ENCODE measurements at places on chromosomes 1 and 21.

GRCh38 chr1:84301004-84301784 lies at the start of gene SAMD13:
TSS of gene SAMD13 (plus strand) at chr1:84301708. CDS start at chr1:84303235, 1,527 bp downstream.
- DNase-seq: peak; percentile 62

- no peak for DNase-seq
These were observed 30.3 kb upstream of the MUTYH start for GRCh38 chr1:45370575-45370974.

- peak; percentile 8 for DNase-seq
These were observed 10.5 kb upstream of the LELP1 start for GRCh38 chr1:153192697-153193096.

- DNase-seq: no peak
These were observed 9.6 kb upstream of the SPEN start for GRCh38 chr1:15837931-15838330.

DNA sequence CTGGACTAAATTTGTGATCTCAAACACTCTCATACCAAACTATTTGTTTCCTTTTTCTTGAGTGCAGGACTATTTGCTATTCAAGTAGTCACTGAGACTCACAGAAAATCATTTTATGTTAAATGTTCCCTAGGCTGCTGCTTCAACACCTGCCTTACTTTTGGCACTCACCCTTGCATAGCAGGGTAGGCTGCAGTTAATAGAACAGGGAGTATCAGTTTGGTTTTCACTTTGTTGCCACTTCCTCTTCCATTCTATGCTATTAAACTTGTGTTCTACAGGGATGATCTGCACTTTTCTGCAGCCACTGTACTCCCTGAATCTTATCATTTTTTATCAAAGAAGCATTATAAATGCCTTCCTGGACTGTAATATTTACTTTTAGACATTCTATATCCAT lies 148.7 kb upstream of the PRMT6 start:
- DNase-seq: no peak

DNA sequence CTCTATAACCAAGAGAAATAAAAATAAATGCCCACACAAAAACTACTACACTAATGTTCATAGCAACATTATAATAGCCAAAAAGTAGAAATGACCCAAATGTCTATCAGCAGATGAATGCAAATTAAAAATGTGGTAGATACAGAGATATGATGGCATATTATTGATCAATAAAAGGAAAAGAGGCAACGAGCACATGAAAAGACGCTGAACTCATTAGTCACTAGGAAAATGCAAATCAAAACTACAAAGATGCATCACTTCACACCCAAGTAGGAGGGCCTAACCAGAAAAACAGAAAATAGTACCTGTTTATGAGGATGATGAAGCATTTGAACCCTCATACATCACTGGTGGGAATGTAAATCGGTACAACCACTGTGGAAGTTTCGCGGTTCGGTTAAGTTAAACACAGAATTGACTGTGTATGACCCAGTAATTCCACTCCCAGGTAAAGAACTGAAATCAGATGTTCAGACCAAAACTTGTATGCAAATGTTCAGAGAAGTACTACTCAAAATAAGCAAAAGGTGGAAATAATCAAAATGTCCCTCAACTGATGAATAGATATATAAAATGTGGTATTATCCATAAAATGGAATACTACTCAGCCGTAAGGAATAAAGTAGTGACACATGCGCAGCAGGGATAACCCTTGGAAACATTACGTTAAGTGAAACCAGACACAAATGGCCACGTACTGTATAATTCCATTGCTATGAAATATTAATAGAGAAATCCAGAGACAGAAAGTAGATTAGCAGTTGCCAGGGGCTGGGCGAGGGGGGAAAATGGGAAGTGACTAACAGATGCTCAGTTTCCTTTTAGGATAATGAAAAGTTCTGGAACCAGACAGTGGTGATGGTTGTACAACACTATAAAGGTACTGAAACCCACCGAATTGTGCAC lies 3.1 kb downstream of the USP48 start:
- no peak for DNase-seq

GRCh38 chr1:157154940-157155514 lies 16.8 kb upstream of the ETV3 start:
- peak; percentile 74 for DNase-seq

- no peak for DNase-seq
These were observed 12.9 kb downstream of the ATP1B1 start for GRCh38 chr1:169119405-169119804.

GRCh38 chr1:193846876-193847604 lies 660.6 kb upstream of the B3GALT2 start:
- DNase-seq: no peak

DNA sequence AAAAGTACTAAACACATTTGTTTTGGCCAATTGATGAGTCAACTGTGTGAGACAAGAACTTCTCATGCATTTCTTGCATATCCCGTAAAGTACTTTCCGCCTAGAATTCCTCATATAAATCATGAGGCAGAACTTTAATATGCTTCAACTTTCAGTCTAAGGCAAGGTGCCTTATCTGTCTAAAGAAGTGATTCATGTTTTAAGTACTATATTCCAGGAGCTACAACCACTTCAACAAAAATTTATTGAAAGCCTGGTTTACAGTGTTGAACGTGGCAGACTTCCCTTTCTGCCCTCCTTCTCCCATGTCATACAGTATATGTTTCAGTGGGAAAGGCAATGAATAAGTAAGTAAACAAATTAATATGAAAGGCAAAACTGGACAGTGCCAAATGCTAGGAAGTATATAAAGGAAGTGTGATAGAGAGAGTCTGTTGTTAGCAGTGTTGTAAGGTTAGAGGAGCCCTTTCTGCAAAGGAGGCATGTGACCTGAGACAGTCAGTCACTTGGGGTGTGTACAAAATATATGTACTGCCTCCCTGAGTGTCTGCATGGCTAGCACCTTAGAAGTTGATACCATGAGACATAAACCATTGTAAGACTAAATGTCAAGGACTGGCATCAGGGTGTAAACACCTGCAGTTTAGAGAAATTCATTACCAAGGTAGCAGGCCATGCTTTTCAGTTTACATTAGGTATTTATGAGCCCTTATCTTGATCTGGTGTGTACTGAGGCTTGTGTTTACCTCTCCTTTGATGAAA lies 362.2 kb downstream of the SRGAP2C start:
- DNase-seq: no peak

DNA sequence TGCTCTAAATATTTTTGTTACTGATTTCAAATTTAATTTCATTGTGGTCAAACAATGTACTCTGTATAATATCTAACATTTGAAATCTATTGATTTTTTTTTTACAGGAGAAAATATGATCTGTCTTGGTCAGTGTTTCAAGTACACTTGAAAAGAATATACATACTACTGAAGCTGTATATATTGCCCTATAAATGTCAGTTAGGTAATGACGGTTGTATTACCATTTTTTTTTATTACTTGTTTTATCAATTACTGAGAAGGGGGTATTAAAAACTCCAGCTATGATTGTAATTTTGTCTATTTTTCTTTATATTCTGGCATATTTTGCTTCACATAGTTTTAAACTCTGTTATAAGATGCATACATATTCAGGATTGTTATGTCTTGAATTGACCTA lies 59.7 kb upstream of the CACHD1 start:
- no peak for DNase-seq

DNA sequence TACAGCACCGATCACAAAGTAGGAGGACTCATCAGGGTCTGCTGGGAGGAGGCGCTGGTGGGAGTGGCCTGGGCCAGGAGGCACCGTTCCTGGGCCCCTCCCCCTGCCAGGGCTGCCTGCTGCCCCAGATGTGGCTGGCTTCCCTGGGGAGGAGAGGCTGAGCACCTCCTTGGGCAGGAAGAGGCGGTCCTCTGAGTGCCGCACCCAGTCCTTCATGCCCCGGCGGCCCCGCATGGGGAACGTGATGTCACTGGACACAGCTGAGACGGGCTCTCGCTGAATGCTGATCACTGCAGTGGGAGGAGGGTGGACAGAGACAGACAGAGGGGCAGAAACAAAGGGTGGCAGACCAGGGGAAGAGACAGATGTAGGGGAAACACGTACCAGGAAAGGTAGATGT lies 24.8 kb downstream of the ADGRB2 start:
- no peak for DNase-seq

DNA sequence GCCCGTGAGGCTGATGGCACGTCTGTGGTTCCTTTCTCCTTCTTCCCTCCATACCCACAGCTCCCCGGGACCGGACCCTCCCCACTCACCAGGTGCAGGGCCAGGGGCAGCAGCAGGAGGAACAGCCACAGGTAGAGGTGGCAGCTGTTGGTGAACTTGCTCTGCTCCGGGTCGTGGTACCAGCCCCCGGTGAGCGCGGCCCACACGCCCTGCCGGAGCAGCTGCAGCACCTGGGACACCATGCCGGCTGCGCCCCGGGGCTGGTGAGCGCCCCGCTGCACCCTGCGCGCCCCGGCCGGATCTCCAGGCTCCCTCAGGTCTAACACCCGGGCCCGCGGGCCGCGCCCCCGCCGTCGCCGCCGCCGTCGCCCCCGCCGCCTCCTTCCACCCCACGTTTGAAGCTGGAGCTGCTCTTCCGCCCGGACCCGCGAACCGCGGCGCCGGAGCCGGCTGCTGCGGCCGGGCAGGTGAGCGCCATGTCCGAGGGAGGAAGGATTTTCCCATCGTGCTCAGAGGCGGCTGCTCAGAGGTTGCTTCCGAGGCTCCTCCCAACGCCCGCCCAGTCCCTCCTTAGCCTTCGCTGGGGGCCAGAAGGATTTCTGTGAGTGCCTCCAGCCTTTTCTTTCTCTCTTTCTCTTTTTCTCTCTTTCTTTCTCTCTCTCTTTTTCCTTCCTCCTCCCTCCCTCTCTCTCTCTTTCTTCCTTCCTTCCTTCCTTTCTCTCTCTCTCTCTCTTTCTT lies at the start of gene PCNX2:
Gene PCNX2 (minus strand): TSS at position 489 of the 738 bp plus-strand sequence. CDS start 247 bp downstream, at position 242.
- DNase-seq: no peak

DNA sequence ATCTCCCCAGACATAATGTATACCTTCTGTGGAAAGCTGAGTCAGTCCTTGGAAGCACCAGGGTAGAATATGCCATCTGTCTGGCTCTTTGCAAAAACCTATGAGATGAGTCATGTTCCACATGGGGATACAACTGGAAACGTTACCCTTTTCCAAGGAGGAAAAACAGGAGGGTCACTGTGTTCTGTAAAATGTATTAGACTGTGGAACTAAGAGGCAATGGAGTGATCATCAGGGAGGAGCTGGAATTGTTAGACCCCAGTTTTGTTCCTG lies 16.1 kb upstream of the PSMD4 start:
- DNase-seq: no peak

DNA sequence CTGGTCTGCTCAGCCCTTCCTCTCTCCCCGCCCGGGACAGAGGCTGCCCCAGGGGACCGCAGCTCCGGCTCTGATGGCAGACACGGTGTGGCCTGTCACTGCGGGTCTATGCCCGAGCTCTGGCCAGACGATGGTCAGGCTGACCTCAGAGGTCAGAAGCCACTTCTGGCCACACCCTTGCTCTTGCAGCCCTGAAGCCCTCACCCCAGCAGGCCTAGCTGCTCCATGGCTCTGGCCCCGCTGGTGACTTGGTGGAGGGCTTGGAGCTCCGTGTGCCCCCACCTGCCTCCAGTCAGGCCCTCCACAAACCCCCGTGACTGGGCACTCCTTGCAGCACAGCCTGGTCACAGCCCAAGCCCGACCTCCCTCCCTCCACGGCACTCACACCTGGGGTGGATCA lies 47.6 kb downstream of the PRDM16 start:
- no peak for DNase-seq

DNA sequence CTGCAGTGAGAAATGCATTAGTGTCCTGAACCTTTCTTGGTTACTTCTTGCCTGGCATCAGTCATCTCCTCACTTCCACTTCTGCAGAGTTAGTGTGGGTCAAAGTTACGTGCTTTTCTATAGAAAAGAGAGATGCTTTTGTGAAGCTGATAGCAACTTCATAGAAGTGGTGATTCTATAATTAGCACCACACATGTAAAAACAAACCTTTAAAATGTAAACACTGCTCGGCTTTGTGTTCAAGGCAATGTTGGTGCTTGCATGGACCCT lies 57.3 kb downstream of the MRPS6 start:
- no peak for DNase-seq

- no peak for DNase-seq
These were observed 10.3 kb downstream of the DMRTA2 start for GRCh38 chr1:50412813-50413476.

DNA sequence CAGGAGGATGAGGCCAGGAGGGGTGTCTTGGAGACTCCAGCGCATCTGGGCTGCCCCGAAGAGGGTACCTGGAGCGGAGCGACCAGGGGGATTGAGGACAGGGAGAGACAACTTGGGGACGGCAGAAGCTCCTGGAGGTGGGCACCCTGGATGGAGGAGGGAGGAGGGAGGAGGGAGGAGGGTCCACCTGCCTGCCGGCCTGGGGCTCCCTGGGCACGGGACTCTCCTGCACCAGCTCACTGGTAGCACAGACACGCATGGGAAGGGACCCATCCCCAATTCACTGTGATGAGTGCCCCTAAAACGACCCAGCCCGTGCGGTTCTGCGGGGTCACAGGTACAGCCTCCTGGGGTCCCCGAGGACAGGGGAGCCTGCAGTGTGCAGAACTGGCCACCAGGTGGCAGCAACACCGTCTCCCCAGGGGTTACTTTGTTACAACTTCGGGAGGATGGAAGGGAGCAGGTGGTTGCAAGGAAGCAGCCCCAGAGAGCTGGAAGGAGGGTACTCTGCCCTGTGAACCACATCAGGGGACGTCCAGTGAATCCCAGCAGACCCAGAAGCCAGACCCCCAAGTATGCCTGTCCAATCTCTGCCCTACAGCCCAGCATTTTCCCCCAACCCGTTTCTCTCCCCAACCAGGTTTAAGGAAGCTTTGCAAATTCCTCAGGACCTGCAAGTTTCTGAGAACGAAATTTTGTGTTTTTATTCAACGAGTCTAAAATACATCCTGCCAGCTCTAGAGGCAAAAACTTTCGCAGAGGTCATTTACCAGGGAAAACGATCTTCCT lies 482.4 kb downstream of the NPHP4 start:
- peak; percentile 48 for DNase-seq

DNA sequence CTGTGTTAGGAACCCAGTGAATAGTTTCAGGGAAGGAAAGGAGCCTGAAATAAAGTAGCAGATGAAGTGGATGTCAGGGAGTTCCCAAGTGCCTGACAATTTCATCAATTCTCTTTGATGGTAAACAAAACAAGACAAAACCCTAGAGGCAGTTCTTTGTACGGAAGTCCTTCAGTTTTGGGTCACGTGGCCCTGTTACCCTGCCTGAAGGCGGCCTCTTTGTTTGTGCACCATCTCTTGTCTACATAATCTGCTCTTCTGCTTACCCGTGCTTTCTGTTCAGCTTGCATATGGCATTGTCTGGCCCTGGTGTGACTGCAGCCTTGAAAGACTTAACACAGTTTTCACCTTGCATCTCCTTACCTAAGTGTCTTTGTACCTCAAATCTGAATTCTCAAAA lies 166.7 kb upstream of the DUSP10 start:
- no peak for DNase-seq

DNA sequence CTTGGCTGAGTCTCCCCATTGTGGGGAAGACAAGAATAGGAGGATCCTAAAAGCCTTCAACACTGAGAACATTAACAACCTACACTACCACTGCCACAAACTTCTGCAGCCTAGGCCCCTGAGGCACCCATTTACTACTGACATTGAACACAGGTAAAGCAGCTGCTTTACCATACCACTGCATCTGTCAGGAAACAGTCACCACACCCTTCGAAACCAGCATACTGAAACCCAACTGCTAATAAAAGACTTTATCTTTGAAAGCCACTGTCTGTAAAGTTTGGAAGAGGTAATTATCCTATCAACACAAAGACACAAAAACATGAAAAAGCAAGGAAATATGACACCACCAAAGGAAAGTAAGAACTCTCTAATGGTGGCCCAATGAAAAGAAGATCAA lies 7.4 kb downstream of the IFNAR1 start:
- no peak for DNase-seq
